ENCODE measurements at places on chromosomes 5 and 9.

DNA sequence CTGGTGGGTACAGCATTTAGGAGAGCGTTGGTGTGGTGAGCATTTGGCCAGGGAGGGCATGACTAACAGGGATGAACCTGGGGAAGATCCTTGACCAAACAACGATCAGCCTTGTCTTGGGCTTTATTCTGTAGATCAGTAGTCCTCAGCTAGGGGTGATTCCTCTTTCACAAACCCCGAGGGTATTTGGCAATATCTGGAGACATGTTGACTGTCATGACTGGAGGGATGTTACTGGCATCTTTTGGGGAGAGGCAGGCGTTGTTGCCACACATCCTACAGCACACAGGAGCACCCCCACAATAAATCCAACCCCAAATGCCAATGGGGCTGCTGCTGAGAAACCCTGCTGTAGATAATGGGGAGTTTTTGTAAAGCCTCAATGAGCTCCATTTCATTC, 43.9 kb downstream of the OSTF1 start:
- DNase-seq, result no peak

GRCh38 chr5:149975409-149975808, 14.9 kb downstream of the SLC26A2 start:
- DNase-seq, result no peak

DNA sequence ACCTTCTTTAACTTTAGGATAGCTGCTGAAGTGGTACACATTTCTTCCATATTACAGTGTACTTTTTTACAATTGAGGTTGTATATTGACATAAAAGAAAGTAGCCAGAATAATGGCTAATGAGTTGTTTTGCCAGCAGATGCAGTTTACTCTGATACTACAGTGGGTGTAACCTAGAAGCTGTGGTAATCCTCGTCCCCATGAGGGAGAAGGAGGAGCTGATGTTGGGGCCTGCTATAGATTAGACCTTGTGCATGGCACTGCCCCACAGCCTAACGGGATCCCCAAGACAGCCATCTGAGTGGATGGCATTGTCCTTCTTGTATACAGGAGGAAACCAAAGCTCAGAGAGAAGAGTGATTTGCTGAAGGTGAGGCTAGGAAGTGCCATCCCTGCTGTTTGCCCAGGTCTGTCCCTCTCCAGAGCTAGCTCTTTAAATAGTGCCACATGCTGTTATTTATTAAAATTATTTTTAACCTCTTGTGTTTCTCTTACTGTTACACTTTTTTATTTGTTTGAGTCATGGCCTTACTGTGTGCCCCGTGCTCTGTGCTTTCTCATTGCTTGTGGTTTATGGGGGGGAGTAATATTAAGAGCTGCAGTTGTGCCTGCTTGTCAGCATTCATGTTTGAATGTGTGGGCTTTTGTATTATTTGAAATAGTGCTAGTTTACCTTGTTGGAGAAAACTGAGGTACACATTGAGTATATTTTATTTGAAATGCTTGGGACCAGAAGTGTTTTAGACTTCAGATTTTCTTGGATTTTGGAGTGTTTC, 65.3 kb downstream of the ICE1 start:
- DNase-seq, result no peak

DNA sequence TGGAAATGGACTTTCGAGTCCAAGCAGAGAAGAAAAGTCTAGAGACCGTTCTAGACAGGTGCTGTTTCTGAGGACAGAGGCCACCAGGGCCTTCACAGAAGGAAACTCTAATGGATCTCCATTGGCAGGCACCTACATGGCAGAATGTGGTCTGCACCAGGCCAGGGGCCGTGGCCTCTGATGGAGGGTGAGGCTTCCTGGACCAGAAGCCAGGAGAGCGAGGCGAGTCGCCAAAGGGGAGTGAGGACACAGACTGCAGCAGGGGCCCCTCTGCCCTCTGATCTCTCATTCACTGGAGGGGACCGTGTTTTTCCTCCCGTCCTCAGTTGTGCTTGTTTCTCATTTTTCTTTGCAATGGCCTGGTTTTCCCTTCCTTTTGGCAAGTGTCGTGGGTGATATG, 41.1 kb downstream of the ALG2 start:
- no peak for DNase-seq

- no peak for DNase-seq
Measured at GRCh38 chr9:36276781-36277181, 18.5 kb upstream of the GNE start.

DNA sequence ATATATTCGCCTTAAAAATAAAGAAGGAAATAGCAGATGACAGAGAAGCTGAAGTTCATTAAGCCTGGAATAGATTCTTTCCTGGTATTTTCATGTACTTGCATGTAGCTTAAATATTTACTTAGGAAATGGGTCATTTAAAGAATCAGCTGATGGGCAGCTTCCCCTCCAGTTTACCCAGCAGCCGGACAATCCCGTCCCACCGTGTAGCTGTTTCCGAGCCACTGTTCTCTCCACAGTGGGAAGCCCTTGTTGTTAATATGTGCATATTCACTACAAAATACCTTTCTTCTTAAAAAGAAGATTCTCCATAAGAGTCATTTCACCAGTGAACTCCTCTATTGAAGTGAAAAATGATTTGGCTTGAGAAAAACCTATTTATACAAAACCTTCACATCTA, 187.0 kb downstream of the FANCC start:
- no peak for DNase-seq

DNA sequence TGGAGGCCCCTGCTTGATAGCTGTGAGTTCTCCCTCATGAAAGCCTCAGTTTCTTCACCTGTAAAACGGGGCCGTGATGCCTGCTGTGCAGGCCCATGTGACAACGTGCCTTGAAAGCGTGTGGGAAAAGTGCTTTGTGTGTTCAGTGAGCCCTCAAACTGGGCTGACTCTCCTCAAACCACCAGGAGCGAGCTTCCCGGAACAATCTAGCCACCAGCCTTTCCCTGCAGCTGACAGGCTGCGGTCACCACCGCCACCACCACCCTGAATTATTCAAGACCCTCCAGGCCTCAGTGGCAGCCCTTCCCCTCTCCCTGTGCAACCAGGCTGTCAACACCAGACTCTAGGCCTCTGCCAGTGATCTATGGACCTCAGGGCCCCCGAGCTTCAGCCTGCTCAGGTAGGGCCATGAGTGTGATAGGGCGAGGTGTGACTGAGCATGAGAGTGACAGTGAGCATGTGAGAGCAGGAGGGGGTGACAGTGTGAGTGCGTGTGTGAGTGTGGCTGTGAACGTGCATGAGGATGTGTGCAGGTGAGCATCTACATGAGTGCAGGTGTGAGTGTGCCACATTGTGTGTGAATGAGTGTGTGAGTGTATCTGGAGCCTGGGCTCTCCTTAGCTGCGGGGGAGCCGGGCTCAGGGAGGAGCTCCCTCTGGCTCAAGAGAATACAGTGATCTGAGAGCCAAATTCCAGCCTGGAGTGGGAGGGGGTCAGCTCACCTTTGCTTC, 53.3 kb upstream of the PSD2 start:
- no peak for DNase-seq

DNA sequence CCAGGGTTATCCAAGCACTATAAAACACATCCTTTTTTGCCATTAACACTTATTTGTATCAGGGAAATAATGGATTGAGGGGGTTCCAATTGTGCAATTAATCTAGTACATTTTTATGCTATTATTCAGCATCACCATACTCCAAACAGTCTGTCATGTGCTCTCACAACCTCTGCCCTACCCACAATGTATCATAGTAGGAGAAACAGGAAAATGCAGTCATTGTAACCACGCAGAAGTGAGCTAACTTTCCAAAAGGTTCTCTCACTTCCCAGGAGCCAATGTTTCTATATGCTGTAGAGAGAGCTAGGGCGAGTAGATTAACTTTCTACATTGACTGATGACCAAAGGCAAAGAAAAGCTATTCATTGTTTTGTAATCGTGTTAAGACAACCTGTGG, 29.8 kb downstream of the DAB2 start:
- no peak for DNase-seq

DNA sequence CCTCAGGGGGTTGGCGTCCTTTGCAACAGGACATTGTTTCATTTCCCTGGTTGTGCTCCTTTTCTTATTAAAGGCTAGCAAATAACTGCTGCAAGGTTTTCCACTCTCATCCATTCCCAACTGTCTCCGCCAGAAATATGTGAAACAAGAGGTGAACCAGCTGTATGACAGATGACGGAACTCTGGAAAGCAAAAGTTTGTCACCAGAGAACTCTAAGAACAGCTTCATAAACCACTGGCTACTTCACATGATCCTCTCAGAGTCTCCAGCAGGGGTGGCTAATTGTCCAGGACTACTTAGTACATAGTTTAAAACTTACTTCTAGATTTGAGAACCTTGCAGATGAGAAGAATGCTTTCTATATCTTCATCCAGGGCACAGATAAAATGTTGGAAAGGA, 195.9 kb upstream of the RAD23B start:
- DNase-seq, result no peak

GRCh38 chr9:7144265-7145046, 386.7 kb downstream of the KDM4C start:
- DNase-seq, result no peak

- no peak for DNase-seq
Measured at GRCh38 chr5:127515693-127516440, 1.6 kb upstream of the PRRC1 start.

DNA sequence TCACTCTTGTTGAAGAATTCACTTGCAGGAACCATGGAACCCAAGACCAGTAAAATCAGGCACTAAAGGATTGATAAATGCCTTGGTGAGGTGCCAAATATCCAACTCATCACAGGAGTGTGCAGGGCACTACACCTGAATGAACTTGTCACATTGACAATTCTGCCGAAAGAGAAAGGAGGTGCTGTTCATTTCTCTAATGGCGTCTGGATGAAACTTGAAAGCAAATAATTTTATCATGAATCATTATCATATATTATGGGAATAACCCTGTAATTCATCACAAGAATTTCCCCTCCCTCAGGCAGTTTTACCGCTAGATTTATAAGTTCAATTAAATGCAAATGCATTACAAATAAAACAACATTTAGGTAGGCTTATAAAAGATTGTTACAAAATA, 360.0 kb downstream of the GLIS3 start:
- no peak for DNase-seq

GRCh38 chr5:103741984-103742383, 179.4 kb upstream of the NUDT12 start:
- no peak for DNase-seq

DNA sequence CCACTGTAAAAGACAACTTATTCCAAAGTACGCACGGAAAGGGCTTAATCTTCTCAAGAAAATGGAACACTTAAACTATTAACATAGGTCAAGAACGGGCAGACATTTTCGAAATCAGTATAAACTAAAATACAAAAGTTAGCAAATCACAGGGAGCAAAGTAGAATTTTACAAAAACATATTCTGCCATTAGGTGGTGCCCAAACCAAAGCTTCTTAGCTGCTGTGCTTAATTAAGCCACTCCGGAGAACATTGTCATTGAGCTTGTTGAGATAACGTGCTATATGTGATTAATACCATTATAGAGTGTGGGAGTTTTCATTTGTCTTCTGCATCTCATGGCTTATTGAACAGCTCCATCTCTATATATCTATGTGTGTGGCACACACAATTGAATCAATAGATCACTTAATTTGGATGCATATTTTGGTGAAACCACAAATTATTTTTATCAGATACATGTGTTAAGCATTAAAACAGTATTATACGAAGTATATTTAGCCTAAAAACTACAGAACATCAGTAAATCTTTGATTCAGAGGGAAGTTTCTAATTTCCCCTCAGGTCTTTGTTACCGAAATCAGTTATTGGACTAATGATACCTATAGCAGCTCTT, 23.4 kb downstream of the UBLCP1 start:
- no peak for DNase-seq

DNA sequence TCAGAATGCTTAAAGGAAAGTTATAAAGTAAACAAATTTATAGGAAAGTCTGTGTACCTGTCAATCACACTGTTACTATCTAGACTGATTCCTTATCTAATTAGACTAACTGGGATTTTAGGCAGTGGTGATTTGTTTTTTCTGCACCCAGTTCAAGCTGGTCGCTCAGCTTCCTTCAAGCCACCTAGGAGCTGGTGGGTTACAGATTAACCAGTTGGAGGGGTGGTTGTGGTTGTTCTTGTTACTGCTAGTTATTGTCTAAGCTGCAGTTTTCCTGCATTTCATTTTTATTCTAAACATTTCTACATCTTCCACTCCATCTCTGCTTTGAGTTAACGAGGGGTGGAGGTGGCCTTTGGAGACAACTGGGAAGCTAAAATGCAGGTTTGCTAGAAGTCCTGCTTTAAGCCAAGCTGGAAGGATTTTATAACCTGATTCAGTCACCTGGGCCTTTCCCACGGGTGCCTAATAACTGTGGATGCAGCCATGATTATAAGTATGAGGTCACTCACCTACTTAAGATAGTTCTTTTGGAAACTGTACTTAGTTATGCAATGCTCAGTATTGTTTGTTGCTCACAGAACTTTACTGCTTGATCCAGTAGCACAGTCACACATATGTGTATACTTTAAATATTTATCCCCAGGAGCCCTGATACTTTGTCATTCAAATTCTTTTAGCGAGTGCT, 303.9 kb upstream of the DAP start:
- no peak for DNase-seq

DNA sequence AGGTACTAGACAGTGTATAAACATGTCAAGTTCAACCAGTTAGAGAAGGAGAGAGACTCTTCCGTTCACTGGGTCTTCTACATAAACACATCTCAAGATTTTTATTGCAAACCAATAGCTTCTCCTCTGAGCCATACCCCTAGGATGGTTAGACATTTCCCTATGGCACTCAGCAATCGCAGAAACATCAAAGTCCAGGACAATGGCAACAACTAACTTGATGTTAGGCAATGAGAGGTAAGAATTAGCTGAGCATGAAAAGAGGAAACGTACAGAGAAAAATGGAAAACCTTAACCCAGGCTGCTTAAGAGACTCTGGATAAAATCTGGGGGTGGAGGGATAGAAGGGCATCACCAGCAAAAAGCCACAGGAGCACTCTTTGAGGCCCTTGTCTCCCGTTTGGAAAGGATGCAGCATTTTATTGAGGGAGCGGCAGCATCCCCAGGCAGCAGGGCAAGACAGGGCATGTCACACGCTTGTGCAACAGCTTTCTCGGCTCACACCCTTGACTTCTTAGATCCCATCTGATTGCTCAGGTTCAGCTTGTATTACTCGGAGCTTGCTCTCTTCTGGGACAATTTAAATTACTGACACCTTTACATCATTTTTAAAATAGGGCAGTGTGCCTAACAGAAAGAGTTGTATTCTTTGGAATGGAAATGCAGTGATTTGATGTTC, 8.6 kb upstream of the PSAT1 start:
- DNase-seq, result no peak

DNA sequence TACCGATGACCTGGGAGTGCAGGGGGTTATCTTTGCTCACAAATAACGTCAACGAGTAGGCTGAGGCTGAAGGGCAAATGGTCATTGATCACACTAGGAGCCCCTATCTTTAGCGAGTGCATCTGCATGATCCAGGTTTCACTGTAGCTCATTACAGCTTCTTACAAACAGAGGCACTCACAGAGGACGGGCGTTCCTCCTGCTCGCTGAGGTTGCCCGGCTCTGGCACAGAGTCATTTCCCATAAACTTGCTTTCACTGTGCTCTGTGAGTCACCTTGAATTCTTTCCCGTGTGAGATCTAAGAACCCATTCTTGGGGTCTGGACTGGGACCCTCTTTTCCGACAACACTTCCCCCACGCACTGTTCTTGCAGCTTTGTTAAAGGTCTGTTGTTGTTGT, 1.9 kb upstream of the PAEP start:
- DNase-seq, result no peak
